AG08396 (cell line): ENCODE measurements at places on chromosomes 7 and 10.

- DNase-seq, result no peak
Measured at GRCh38 chr7:74226633-74227032, 16.8 kb downstream of the LAT2 start.

- DNase-seq, result no peak
Measured at GRCh38 chr7:80440883-80441282, 71.0 kb downstream of the GNAT3 start.

- no peak for DNase-seq
Measured at GRCh38 chr7:1484569-1484968, 19.6 kb downstream of the INTS1 start.

GRCh38 chr7:27171637-27172314 lies 2.3 kb downstream of the HOXA10 start:
- DNase-seq, result no peak

- no peak for DNase-seq
Measured at GRCh38 chr7:155255621-155256020, 42.1 kb upstream of the INSIG1 start.

DNA sequence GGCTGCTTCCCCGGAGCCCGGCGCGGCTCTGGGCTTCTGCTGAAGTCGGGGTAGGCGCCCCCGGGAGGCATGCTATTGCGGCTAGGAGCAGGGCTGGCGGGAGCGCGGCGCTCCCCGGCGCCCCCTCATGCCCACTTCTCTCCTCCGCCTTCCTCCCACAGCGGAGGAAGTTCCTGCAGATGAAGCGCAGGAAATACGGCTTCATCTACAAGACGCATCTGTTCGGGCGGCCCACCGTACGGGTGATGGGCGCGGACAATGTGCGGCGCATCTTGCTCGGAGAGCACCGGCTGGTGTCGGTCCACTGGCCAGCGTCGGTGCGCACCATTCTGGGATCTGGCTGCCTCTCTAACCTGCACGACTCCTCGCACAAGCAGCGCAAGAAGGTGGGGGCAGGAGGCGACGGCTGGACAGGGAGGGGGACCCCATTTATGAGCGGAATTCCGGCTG lies 479 bp downstream of the CYP26A1 start:
- no peak for DNase-seq

DNA sequence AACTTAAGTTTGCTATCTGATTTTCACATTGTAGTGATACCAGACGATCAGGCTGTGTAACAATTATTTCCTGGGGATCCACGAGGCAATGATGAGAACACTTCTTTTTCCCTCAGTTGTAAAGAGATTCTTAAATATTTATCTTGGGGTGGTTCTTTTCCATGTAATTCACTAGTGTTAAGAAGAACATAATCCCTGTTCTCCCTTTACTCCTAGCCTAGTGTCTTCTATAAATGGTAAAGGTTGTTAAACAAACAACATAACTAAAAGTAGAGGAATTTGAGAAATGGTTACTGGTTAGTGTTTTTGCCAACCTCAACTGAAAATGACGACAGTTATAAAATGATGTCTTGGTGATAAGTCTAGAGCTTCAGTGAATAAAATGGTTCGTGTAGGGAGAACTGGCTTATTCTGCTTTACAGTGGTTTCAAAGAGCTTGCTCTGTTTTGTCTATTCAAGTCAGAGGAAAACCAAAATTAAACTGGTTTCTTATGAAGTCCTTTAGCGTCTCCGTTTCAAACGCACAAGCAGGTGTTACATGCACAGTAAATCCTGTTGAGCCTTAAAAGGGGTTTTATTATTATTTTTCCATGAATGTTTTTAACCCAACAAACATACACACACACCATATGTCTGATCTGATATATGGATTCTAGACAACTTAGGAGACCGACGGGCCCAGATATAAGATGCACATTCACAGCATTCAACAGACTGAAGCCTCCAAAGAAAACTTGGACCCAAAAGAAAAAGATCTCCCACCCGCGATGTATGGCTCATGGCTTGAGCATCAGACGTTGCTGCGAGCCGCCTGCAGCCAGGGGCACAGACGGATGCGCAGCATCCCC lies 1.1 kb downstream of the TBX20 start:
- no peak for DNase-seq

DNA sequence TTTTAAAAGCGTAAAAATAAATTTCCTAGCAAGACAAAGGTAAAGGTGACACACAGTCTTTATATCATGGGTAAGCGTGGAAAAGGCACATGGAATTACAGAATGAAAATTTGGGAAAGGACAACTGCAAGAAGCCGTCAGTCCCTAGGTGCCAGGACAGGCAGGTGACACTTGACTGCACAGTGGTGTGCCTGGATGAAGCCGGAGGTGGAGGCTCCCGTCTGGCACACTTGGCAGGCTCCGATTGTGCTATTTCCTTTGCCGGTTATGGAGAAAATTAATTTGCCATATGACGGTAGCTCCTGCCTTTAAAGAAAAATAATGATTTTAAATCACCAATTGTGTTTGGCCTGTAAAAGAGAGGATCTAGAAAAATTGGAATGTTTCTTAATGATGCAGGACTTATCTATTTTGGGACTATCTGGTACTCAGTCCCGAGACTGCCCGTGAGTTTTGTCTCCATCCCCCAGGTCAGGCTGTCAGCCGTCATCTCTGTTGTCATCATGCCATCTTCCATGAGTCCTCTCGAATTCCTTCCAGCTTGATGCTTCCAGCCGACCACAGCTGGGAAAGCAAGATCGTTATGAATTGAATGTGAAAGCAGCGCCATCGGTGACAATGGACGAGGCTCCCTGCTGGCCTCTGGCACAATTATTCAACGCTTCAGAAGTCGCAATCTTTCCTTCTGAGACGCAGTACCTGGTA lies 56.2 kb upstream of the MGMT start:
- DNase-seq, result no peak

DNA sequence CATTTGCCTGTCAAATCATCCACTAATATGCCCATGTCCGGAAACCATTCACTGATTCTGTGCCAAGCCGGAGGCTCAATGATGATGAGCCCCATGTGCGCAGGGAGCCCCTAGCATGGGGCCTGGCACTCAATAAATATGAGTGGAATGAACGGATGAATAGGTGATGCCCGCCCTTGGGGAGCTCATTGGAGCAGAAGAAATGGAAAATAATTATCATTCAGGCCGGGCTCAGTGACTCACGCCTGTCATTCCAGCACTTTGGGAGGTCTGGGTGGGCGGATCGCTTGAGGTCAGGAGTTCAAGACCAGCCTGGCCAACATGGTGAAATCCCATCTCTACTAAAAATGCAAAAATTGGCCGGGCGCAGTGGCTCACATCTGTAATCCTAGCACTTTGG lies 11.0 kb downstream of the RHBDD2 start:
- no peak for DNase-seq

DNA sequence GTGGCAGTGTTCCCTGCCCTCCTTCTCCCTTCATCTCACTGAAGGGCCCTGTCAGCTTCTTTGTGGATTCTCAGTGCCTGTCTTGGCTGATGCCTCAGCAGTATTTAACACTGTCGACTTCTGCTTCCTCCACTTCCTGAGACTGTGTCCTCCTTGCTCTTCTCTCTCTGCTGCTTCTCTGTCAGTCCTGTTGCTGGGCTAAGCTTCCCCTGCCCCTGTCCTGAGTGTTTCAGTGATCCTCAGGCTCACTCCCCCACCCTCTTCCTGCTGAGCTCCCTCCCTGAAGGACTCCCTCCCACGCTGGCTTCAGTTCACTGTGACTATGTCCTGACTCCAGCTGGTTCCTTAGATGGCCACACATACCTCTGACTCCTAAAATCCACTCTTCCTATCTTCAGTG lies 64.9 kb downstream of the CREM start:
- DNase-seq, result no peak

GRCh38 chr7:2737771-2738540 lies 50.0 kb downstream of the AMZ1 start:
- DNase-seq, result no peak

DNA sequence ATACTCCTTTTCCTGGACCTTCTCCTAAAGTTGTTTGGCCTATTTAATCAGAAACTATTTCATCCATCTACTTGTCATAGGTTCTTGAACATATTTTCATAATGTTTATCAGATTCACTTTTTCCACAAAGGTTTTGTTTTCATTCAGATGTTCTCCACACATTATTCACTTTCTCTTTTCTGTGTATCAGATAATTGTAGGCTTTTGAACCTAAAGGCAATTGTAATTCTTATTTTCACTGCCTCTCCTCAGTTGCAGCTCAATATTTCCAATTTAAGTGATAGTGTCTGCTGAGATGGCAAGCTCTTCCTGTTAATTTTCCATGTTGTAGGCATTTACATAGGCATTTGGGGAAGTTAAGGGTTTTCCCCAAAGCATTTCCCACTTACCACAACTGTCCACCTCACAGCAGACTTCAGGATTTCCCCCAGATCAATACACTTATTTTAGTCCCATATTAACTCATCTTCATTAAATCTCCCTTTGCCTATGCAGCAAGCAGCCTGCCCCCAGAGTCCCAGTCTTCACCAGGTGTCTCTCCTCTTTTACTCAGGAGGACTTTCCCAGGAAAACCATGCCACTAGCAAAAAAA lies 12.3 kb upstream of the IKZF1 start:
- no peak for DNase-seq

- DNase-seq, result no peak
Measured at GRCh38 chr10:130631142-130632096, 495.2 kb downstream of the GLRX3 start.

DNA sequence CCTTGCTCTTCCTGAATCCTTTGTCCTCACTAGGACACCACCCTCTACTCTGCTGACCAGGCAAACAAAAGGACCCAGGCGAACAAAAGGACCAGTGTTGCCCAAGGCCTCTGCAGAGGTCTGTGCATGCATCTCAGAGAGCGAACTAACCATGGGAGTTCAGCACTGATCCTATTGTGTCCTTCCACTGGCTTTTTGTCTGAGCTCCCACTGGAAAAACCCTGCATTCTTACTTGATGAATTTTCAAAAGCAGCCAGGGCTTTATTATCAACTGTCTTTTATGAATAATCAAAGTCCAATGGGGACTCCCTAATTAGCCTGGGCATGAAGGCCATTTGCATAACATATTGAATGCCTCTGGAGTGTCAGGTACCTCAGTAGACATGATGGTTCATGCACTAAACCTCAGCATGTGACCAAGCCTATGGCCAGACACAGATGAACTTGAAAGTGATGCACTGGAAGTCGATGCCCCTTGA lies 140.6 kb downstream of the KCNMA1 start:
- no peak for DNase-seq

DNA sequence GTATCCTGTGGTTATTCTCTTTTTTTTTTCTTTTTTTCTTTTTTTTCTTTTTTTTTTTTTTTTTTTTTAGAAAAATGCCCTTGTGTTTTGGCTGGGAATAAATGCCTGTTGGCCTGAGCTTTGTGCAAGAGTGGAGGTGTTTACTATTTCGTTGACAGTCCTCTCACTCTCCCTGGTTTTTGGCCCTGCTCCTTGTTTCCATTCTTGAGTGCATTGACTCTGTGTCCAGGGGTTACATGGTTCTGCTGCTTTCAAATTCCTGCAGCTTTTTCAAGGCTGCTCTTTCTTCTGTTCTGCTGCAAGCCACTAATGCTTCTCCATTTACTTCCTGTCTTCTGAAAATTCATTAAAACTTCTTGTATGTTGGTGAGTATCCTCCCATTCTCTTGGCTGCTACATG lies 59.7 kb upstream of the TBX20 start:
- no peak for DNase-seq

- no peak for DNase-seq
Measured at GRCh38 chr7:50356212-50356944, 51.9 kb downstream of the IKZF1 start.

GRCh38 chr7:18315241-18315640 lies 180.3 kb upstream of the HDAC9 start:
- no peak for DNase-seq

DNA sequence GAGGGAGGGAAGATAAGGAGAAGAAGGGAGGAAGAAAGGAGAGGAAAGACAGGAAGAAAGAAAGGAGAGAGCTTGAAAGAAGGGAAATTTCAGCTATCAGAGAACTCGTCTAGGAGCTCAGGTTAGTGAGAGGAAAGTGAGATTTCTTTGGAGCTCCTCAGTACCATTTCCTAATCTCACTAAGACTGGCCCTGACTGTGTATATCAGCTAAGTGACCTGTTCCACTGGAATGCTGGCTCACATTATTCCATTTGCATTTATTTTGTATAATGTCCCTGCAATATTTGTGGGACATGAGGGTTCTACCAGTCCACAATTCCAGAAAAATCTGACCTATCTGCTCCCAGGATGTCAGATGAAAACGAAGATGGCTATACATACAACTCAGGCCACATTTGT lies 114.7 kb upstream of the CELF2 start:
- peak; percentile 10 for DNase-seq

- DNase-seq, result no peak
Measured at GRCh38 chr10:108597657-108598319, 1325.5 kb downstream of the XPNPEP1 start.

- DNase-seq, result no peak
Measured at GRCh38 chr10:12583891-12584595, 234.7 kb downstream of the CAMK1D start.

DNA sequence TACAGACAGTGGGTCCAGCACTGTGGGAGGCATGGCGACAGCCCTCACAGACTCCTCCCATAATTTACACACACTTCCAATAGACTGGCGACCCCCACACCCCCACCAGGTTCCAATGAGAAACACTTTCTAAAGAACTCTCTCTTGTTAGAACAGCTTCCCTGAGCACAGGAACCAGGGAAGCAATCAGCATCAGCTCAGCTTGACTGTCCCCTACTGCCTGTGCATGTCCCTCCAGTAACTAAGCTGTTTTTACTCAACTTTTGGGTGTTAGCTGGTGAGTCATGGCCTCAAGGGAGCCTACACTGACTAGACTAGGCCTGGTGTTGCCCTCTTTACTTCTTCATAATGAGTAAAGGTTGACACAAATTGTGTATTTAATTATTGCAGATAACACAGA lies 32.6 kb upstream of the HERPUD2 start:
- no peak for DNase-seq

GRCh38 chr10:128001363-128001745 lies 94.5 kb downstream of the PTPRE start:
- DNase-seq, result no peak

- no peak for DNase-seq
Measured at GRCh38 chr7:109763611-109764010, 1193.9 kb downstream of the DNAJB9 start.

DNA sequence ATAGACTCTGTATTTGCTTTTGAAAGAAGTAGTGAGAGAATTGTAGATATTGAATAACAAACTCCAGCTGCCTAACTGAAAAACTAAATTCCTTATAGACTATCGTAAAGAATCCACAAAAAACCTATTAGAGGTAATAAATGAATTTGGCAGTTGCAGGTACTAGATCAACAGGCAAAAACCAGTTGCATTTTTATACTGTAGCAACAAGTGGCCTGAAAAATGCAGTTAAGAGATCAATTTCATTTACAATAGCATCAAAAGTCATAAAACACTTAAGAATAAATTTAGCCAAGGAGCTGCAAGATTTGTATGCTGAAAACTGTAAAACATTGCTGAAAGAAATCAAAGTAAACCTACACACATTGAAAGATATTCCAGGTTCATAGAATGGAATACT lies 70.3 kb downstream of the GALNT11 start:
- no peak for DNase-seq

- DNase-seq, result no peak
Measured at GRCh38 chr10:1133495-1134045, 77.4 kb downstream of the WDR37 start.

GRCh38 chr10:120825878-120826769 lies 25.0 kb upstream of the WDR11 start:
- DNase-seq, result no peak
